ENCODE measurements at places on chromosomes 11 and 22.

- DNase-seq, result peak; percentile 41
Observed at GRCh38 chr22:36546092-36546804, 17.3 kb upstream of the EIF3D start.

GRCh38 chr11:26677566-26677965 is 44.3 kb downstream of the SLC5A12 start:
- DNase-seq, result no peak

DNA sequence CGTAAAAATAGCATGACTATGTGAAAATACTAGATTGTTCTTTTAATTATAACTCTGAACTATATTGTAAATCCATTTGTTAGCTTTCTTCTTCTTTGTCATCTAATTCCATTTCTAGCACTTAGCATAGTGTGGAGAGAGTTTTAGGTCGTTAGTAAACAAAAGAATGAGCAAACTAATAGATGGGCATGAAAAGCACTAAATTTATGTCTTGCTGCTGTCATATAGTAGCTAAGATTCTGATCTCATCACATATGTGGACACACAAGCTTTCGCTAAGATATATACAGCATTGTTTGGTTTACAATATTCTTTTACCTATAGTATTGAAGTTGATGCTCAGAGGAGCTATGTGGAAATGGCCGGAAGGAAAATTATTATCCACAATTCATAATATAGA is 370.5 kb downstream of the CNTN5 start:
- DNase-seq, result no peak

GRCh38 chr22:49997251-49997599 is 15.3 kb downstream of the IL17REL start:
- peak; percentile 28 for DNase-seq

DNA sequence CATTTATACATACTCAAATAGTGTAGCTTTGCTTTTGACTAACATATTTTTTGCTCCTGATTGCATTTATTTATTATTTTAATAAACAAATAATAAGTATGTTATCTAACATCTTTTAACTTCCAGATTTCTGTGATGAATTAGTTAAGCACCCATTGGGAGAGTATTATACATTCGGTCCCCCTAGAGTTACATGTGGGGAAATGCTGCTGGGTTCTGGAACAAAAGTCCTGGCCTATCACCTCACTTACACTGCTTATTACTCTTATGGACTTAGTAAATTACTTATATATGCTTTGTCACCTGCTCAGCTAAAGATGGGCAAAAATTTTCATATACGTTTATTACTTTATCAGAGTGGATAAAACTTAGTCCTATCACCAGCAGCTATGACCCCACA is 1163.0 kb downstream of the FAM181B start:
- no peak for DNase-seq

- no peak for DNase-seq
Observed at GRCh38 chr22:47372596-47373385, 610.3 kb downstream of the TBC1D22A start.

DNA sequence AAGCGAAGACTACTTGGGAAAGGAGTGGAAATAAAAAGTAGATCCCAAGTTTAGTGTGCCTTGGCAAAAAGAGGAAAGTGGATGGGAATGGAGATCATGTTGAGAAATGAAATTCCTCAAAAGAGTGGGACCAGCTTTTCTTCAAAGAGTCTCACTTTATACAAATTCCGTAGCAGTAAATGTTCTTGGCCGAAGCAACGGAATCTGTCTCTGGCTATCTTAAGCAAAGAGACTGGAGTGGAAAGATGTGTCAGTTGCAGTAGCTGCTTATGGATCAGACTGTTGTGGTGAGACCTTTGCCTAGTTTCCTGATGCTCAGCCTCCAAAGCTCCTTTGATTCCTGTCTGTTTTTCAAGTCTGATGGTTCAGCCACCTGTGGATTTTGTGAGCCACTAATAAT is 73.6 kb downstream of the CSTPP1 start:
- DNase-seq, result no peak

GRCh38 chr11:6708876-6709275 is 25.7 kb upstream of the MRPL17 start:
- no peak for DNase-seq

- no peak for DNase-seq
Observed at GRCh38 chr11:72673943-72674828, at the start of gene PDE2A. Gene PDE2A, minus strand, starts transcription at chr11:72674422. Its CDS starts 215 bp downstream, at chr11:72674207.

DNA sequence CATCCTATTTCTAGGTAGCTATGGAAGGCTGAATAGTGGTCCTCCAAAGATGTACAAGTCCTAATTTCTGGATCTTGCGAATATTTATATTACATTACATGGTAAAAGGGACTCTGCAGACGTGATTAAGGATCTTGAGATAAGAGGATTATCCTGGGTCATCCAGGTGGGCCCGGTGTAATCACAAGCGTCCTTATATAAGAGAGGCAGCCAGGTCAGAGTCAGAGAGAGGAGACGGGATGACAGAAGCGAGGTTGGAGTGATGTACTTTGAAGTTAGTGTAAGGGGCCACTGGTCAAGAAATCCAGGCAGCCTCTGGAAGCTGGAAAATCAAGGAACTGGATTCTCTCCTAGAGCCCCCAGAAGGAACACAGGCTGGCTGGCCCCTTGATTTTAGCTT is 70.1 kb upstream of the MYOD1 start:
- no peak for DNase-seq

- no peak for DNase-seq
Observed at GRCh38 chr11:69356703-69357457, 62.9 kb downstream of the MYEOV start.

- DNase-seq, result peak; percentile 23
Observed at GRCh38 chr22:45469281-45470073, 33.2 kb upstream of the FBLN1 start.

- no peak for DNase-seq
Observed at GRCh38 chr11:68682531-68682961, 1.8 kb upstream of the GAL start.

GRCh38 chr22:23713696-23714595 is 23.1 kb downstream of the RGL4 start:
- DNase-seq, result no peak

DNA sequence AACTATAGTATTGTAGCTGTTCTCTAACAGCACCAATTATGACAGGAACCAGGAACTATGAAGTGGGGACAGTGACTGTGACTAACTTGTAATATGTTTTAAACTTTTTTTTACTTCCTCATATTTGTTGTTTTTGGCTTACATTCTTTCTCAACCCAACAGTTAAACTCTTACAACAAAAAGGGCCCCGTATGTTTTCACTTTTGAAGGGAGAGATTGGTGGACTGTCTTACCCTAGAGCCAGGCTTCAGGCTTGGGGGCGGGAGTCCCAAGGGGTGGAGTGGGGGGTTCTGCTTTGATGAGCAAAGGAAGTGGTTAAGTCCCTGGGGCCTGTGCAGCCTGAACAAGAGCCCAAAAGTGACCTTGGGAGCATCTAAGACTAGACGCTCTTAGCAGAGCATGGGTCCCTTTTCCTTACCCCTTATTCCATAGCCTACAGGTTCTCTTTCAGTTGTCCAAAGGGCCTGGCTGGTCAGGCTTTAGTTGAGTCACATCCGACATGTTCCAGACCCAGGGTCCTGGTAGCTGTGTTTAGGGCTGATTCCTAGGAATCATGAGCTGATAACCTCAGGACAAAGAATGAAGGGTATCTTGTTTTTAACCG is 38.8 kb downstream of the STIM1 start:
- DNase-seq, result no peak

DNA sequence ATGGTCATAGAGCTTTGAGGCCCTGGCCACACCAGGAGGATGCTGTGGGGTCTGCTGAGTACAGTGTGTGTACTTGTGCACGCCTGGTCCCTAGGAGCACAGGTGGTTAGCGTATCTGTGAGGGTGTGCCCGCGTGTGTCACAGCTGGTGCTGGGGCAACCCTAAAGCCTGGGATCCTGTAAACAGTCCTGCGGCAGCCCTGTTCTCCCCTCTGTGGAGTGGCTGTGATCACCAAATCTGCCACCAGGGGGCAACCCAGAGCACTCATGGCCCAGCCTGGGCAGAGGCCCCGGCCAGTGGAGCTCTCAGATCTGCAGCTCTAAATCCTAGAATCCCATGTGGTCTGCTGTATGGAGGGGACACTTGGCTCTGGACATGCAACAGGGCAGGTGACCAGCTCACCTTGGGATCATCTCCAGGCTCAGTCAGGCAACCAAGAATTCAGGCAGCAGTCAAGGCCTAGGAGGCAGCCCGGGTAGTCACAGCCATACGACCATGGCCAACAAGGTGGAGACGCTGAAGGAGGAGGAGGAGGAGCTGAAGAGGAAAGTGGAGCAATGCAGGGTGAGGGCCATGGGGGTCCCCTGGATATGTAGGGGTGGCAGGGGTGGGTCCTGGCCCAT is 3.9 kb downstream of the SH3BP1 start:
- peak; percentile 32 for DNase-seq

GRCh38 chr22:49638788-49639187 is 188.9 kb downstream of the BRD1 start:
- no peak for DNase-seq

- no peak for DNase-seq
Observed at GRCh38 chr11:78808923-78809322, 234.3 kb upstream of the NARS2 start.

GRCh38 chr22:24072361-24072760 is 61.3 kb downstream of the CABIN1 start:
- DNase-seq, result no peak

GRCh38 chr11:21396342-21397008 is 727.1 kb downstream of the NELL1 start:
- DNase-seq, result no peak

DNA sequence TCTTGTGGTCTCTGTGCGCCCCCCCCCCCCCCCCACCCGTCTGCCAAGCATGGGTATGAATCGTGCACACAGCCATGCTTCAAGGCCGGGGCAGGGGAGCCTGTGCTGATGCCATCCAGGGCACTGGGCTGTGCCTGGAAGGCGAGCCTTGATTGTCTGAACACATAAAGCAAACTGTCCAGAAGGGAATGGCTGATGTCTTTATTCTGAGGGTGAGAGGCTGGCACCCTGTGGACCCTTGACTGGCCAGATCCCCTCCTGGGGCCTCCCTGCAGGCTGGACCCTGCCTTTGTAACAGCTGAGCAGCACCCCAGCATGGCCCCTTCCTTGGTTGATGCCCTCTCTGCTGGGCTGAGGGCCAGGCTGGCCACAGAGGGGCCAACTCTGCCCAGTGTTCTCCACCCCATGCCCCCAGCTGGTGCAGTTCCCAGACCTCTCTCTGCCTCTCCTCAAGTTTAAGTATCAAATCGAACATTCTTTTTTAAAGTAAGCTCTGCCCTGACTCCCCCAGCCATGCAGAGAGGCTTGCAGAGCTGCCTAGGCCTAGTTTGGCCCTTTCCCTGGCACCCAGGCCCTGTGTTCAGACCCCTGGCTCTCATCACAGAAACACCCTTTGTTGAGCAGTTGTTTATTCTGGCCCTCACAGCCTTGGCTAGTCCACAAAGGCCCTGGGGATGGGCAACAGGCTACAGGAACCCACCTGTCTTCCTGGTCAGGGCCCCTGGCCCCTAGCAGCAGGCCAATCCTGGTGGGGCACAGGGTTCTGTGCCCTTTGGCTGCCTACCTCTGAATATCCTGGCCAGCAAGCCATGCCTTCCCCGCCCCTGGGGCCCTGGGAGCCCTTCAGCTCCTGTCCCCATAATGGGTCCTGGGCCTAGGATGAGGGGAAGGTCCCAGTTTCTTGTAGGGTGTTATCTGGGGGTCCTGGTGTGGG is 3.9 kb upstream of the RANBP1 start:
- no peak for DNase-seq

DNA sequence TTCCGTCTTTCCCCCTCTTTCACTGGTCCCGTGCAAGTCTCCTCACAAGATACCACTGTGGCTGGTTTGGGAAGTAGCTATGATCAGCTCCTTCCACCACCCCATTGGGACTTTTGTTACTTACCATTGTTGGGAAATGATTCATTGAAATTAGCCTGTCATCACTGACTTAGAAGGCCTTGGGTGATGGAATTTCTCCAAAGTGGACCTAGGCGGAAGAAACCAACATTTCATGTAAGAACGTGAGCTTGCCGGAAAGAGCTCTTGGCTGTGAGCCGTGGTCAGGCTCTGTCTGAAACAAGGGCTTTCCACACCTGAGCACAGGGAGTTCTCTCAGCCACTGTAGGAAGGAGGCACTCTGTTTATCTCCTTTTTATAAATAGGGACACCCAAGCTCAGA is 23.5 kb upstream of the CRYBB3 start:
- DNase-seq, result no peak

- DNase-seq, result no peak
Observed at GRCh38 chr22:22815397-22816170, 72.0 kb upstream of the IGLL5 start.

GRCh38 chr11:57762235-57762861 is 746 bp downstream of the CTNND1 start:
- DNase-seq, result peak; percentile 5

All from NCI-H146 (cell line).